Activated T-cell treated with anti-CD3 and anti-CD28 coated beads for 1 hour (primary cell): ENCODE measurements at places on chromosomes 4 and X.

GRCh38 chr4:110550260-110550659, 72.6 kb downstream of the PITX2 start:
- no peak for DNase-seq

GRCh38 chr4:24642981-24643547, 58.7 kb upstream of the DHX15 start:
- no peak for DNase-seq

DNA sequence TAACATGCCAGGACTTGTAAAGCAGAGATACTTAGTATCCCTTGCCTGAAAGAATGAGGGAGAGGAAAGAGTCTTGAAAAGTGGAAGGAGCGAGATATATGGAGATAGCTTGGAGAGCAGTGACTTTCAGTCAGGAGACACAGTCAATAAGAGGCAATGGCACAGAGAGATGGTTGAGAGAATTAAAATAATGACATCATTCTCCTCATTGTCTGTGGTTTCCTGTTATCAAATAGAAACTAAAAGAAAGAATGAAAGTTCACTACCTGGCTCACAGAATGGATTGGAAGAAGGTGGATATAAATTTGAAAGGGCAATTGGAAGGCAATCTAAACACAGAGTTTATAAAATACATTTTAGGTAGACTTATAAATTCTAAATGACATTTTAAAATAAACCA, 760.2 kb upstream of the AADAT start:
- DNase-seq, result no peak

- DNase-seq, result no peak
Measured at GRCh38 chr4:113404167-113404571, 354.7 kb downstream of the ANK2 start.

DNA sequence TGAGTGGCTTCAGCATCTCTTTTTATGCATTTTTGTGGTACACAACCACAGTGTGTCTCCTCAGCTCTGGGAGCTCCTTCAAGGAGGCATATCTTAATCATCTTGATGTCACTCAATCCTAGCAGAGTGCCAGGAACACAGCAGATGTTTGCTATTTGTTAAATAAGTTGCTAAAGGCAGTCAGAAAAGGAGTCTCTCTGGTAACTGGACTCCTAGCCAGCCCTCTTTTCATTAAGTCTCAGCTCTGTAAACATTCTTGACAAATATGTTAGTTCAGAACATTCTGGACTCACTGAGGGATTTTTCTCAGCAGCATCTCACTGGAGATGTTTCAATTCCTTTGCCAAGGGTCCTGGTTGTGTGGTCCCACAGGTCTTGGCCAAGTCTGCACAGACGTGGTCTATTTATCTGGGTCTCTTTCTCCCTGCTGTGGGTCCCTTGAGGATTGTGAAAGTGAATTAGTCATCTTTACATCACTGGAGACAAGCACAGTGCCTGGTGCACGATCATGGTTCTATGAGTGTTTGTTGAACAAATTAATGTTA, 20.3 kb upstream of the FAM9C start:
- DNase-seq, result no peak

GRCh38 chr4:73897380-73898136, 28.4 kb downstream of the CXCL1 start:
- no peak for DNase-seq

DNA sequence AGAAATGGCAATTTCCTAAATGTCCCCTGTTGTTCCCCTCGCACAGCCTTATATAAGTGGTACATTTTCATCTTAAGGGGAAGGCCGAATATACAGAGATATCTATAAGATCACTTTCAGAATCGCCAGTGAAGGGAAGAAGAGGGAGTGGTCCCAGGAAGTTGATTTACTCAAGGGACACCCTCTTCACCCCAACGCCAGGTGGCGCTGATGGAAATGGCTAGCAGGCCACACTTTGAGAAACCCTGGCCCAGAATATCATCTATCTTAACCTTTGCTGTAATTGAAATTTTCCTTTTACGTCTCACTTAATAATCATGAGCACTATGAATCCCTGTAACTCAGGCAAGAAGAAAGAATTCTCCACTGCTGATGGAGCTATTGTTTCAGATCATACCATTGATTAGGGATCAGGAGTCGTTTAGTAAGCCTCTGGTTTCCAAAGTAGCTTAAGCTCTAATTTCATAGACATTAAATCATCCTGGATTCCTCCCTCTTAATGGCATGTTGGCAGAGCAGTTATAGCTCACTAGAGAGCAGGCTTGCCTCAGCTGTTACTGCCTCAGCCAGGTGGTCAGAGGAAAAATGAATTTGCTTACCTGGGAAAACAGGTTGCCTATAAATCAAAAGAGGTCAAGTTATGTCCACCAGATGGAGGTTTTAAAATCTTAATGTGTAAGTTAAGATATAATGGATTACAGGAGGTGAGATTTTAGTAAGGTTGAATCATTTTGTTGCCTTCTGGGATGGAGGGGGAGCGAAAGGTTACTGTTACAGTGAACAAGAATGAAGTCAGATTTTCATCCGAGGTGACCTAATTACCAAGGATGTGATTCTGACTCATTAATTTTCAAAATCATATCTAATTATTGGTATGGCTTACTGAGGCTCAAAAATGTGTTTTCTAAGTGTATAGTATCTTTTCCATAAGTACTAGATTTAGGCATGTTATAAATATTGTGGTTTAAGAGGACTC, 941.2 kb upstream of the TENM3 start:
- DNase-seq, result no peak

DNA sequence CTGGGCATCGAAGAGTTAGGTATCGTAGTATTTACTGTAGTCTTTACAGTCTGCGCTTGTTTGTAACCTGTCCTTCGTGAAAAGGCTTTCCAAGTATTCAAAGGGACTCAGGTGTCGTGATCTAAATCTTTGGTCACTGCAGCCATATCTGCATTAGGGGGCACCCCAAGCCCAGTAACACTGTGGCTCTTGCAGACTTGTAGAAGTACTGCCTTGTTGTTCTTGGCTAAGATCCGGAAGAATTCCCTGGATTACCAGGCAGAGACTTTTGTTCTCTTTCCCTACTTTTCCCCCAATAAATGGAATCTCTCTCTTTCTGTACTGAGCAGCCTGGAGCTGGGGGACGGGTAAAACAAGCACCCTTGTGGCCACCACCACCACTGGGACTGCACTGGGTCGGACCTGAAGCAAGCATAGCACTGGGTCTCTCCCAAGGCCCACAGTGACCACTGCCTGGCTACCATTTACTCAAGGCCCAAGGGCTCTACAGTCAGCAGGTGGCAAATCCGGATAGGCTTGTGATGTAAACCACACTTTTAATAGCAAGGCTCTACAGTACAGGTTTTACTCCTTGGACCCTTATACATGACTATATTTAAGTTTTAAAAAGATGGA, 12.0 kb downstream of the CXorf58 start:
- DNase-seq, result no peak

- peak; percentile 28 for DNase-seq
Measured at GRCh38 chrX:103554687-103555424, 30.5 kb upstream of the TCEAL4 start.

DNA sequence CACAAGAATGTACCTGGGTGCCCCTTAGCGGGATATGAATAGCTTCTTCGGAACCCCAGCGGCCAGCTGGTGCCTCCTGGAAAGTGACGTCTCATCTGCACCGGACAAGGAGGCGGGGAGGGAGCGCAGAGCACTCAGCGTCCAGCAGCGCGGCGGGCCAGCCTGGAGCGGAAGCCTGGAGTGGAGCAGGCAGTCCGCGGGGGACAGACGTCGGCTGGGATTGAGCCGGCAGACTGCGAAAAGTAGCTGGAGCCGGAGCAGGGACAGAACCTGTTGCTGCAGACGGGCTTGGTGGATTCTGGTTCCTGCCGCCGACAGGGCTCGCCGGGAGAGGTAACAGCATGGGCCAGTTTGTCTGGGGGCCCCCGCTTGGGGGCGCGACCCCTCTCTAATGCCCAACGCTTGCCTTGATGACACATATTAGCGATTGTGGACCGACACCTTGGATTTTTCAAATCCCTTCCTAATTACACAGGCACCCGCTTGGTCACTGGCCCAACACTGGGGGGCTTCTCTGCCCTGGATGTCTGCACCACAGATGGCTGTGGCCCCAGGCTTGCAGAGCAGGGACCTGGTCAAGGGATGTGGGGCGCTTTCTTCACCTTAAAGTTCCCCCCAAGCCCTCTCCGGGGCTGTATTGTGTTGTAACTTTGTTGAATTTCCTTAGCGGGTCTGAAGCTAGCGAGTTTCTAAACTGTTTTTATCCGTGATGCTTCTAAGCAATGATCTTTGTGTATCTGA, at the start of gene NPFFR2:
TSS of gene NPFFR2 (plus strand) at position 133 of the 741 bp plus-strand sequence. CDS start 96,592 bp downstream, outside the sequence.
- DNase-seq, result no peak

DNA sequence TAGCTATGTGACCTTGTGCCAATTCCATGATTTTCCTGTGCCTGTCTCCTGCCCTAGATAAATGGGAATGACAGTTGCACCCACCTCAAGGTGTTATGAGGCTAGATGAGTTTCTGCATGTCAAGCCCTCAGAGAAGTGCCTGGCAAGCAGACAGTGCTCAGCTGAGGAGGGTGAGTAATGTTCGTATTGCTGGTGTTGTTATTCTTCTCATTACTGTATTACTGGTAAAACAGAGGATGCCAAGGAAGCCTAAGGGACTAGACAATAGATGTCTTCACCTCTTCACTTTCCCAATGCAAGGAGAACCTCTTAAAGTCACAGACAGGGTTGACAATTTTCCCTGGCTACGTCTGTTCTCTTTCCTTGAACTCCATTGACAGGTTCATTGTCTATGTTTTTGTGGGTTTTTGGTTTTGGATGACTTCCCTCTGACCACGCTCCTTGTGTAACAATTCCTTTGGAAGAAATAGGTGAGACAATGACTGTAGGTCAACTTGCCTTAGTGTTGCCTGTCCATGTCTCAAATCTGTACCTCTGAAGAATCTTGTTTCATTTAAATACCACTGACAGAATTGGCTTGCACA, 19.2 kb downstream of the ETDC start:
- DNase-seq, result no peak

DNA sequence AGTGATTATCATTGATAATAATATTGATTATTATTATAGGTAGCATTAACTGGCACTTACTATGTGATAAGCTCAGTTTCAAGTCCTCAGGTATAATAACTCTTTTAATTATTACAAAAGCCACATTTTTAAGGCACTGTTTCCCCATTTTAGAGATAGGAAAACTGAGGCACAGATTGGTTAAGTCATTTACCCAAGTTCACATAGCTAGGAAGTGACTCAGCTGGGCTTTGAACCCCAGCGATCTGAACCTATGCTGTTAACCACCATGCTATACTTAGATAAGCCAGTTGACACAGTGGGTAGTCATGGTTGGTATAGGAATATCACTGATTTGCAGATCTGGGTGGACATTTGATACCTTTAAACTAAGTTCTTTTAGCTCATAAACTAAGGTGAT, 110.4 kb downstream of the FRAS1 start:
- DNase-seq, result no peak

DNA sequence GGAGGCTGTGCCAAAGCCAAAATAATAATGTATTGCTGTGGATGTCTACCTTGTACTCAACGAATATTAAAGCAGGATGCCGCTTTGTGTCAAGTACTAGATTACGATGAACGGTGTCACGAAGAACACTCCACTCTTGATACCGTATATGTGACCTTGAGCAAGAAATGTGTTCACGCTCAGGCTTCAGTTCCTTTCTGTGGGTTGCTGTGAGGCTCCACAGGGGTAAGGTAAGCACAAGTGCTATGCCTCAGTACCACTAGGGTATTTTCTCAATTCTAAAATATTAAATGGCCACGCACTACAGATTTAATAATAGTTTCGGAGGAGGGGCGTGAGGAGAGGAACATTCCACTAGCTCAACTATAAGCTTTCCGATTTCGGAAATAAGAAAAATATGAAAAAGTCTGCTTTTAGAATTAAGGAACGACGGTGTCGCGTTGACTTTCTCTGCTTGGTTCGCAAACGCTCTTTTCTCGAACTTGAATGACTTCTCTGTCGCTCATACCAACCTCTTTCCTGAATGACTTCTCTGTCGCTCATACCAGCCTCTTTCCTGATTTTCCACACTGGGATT, 607 bp upstream of the SCOC start:
- DNase-seq, result no peak

DNA sequence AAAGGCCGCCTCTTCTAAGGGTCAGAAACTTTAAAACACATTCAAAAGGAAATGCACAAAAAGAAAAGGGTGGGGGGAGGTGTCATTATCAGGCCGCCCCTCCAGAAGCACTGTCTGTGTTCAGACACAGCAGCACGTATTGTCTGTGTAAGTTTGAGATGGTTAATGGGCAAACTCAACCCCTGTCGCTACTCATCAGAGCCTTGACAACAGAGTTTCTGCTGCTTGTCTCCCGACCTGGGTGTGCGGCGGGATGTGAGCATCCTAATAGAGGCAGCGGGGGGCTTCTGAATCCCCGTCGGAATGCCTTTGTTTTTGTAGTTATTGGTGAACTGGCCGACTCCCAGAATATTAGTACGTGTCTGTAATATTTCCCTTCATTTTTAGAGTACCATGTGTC, 158.9 kb downstream of the DCTD start:
- no peak for DNase-seq

DNA sequence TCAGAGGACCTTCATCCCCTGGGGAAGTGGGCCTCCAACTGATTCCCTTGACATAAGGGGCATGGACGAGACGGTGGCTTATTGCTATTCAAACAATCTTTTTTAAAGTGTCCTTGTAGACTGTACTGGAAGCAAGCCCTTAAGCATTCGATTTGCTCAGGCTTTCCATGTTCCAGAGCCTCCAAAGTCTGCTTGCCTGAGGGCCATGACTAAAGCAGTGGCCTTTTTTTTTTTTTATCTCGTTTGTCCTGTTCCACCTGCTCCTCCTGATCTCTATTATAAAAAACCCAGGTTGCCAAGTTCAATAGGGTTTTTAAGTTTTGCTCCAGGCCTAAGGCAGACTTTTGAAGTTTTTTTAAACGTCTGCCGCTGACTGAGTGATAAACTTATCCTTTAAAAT, 103.7 kb upstream of the AADAT start:
- DNase-seq, result no peak

GRCh38 chr4:18421519-18421918, 400.0 kb upstream of the LCORL start:
- DNase-seq, result no peak

- DNase-seq, result no peak
Measured at GRCh38 chrX:68199062-68199848, 234.0 kb downstream of the OPHN1 start.

DNA sequence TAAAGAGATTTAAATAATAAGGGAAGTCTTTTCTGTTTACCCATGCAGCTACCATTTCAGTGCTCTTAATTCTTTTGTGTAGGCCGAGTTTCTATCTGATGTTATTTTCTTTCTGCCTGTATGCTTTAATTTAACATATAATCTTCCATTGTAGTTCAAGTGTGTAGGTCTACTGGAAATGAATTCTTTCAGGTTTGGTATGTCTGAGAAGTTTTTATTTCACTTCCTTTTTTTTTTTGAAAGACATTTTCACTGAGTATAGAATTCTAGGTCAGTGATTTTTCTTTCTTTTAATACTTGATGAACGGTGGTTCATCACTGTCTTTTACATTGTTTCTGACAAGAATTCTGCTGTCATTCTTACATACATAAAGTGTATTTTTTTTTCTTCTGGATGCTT, 42.1 kb downstream of the VAMP7 start:
- DNase-seq, result no peak

DNA sequence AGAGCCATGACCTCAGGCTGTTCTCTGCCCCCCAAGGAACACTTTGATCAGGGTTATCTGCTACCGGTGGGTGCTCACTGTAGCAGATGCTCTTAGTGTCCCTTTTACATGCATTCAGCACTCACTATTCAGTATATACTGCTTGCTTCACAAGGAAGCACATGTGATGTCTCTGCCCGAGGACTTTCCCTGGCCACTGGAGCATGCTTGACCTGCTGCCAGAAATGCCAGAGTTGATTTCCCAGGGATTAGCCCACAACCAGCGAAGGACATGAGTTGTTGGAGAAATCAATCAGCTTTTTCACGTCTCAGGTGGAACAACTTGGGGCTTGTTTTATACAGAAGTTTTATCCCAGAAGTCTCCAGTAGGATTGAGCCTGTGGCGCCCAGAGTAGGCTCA, 51.2 kb upstream of the RPS6KA3 start:
- no peak for DNase-seq
